ENCODE measurements at places on chromosomes 6 and 20.
A peak's percentile ranks its signal among the peaks of the same experiment; 100 is the strongest.

DNA sequence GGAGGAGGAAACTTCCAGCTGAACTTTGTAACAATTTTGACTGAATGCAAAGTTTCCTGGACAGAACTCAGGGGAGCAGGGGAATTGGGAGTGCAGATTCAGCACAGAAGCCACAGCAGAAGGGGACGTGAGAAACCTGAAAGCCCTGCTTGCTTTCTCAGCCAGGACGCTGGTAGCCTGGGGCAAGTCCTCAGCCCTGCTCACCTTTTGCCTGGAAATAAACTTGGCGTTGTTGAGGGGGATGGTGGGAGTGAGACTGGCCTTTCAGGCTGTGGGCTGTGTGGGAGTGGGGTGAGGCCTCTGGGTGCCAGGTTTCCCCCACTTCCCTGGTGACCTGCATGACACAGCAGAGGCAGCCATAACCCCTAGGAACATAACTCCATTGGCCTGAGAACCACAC is 238.1 kb upstream of the HS3ST5 start:
- no peak for DNase-seq

- peak; percentile 63 for DNase-seq
Observed at GRCh38 chr6:155050311-155050710, 55.2 kb downstream of the TIAM2 start.

DNA sequence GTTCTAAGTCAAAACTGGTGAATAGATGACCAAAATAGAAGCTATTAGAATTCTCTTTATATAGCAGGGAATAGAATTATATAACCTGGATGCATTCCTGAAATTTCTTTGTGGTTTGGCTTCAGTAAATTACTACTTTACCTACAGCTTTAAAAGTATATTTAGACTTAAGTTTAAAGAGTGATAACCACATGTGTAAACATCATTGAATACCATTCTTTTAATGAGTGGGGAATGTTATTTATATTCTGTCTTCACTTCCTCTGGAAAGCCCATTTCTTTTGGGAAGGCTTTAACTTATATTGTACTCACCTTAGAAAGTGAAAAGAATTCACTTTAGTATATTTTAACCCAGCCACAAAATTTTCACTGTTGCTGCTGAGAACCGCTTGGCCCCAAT is 39.1 kb downstream of the PLEKHG1 start:
- DNase-seq: no peak

GRCh38 chr6:124669713-124670480 is 292.3 kb upstream of the RNF217 start:
- no peak for DNase-seq

DNA sequence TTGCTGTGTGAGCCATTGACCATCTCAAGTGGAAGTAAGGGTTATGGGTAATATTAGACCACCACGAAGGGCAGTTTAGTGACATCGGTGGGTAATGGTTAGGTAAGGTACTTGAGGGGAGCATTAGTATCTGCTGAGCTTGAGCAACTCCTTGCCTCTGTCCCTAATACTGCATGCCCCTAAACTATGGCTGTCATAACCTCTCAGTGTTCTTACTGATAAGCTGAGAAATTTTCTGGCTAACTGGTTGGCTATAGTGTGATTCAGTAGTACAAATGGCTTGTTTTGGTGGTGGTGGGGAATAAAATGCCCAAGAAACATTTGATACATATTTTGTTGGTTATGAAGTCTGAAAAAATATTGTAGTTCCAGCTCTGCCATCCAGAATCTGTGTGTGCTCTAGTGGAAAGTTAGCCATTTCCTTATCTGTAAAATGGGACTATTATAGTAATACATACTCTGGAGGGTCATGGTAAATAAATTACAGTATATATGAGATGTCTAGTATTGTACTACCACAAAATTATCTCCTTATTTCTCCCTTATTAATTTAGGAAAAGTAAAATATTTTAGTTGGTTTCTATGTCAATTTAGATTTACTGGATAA is 113.1 kb downstream of the NCOA3 start:
- DNase-seq: no peak

DNA sequence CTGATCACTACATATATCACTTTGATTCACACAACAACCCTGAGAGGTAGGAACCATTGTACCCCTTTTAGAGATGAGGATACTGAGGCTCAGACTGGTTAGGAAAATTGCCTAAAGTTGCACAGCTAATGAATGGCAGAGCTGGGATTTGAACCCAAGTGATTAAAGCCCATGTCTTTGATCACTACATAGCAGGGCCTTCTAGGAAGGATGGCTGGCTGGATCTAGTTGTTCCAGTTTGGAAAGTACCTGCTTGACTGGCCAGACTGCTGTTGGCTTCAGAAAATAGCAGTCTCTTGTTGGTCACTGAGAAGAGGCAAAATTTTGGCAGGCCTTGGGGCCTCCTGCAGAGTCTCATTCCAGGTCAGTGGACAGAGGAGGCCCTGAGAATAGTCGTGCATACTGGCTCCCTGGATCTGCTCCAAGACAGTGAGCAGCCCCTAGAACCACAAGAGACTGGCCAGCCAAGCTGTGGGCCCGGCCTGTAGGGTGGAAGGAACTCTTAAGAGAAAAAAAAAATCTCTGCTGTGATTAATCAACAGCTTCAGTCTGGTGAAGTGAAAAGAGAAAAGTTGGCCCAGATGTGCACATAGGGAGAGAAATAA is 17.5 kb downstream of the PPARD start:
- no peak for DNase-seq

DNA sequence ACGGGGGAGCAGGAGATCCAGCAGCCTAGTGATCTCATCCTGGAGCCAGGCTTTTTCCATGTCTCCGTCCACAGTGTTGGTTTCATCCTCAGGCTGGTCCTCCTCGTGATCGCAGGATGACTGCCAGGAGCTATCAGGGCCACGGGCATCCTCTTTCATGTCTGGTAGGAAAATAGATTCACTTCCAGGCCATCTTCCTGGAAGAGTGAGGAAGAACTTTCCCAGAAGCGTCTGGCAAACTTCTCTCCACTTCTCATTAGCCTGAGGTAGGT is 15.3 kb upstream of the SLC9A8 start:
- DNase-seq: no peak

DNA sequence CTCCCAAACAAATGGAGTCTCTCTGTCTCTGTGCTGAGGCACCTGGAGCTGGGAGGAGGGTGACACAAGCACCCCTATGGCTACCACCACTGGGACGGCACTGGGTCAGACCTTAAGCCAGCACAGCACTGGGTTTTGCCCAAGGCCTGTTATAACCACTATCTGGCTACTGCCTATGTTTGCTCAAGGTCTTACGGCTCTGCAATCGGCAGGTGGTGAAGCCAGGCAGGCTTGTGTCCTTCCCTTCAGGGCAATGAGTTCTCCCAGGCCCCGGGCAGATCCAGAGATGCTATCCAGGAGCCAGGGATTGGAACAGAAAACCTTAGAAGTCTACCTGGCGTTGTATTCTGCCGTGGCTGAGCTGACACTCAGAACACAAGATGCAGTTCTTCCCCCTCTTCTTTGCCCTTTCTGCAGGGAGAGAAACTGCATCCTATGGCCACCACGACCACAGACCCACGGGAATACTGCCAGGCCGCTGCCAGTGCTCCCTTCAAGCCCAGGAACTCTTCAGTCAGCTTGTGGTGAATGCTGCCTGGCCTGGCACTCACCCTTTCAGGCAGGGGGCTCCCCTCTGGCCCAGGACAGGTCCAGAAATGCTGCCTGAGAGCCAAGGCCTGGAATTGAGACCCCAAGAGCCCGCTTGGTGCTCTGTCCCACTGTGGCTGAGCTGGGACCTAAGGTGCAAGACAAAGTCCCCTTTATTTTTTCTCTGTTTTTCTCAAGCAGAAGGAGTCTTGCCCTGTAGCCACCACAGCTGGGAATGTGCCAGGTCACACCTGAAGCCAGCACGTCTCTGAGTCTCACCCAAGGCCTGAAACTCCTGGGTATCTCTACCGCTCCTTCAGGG is 67.0 kb upstream of the FRMD1 start:
- DNase-seq: no peak

DNA sequence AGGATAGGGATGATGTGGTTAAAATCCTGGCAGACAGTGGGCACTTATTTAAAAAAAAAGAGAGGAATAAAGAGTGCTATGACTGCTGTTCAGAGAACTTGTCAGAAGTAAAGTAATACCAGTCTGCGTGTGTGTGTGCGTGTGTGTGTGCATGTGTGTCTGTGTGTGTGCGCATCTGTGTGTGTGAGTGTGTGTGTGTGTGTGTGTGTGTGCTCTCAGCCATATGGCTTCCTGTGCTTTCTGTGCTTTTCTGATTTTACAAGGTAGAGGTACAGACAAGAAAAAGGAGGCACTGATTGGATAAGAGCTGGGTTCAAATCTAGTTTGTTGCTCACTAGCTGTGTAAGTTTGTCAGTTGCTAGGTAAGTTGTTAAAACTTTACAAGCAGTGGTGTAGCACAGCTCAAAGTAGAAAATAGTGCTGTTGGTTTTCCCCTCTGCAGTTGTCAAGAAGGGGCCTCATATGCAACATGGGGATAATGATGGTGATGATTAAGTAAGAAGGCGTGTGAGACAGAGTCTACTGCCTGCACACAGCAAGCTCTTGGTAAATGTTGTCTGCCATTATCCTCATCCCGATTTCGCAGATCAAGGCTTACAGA is 155.3 kb upstream of the ZNF217 start:
- no peak for DNase-seq

DNA sequence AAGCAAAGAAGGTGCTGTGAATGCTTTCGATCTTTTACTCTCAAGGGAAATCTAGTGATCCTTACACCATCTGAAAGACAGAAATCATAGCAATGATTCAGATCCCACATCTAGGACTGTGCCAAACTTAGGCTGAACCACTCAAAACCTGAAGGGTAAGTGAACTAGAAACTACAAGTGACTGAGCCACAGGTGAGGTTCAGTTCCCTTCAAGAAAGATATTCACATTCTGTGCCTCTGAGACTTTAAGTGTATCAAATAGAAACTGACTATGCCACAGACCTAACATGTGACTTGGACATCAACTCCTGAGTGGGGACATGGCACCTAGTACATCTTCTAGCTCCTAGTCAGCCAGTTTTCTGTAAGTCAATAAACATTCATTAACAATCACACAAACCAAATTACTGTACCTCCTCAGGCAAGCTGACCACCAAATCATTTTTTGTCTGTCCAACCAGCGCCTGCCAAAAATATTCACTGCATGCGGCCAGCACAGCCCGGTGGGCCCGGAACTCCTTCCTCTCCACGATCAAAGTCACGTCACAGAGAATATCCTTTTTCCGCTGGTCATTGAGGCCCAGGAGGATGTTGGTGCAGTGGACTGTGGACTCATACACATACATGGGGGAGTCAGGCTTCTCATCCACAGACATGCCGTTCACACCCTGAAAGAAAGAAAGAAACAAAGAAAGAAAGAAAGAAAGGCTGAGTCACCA is 114.1 kb downstream of the GJA10 start:
- DNase-seq: no peak

- no peak for DNase-seq
Observed at GRCh38 chr6:35049900-35050756, 91.0 kb downstream of the TCP11 start.

GRCh38 chr20:21342656-21343345 is 39.7 kb downstream of the XRN2 start:
- DNase-seq: no peak

- no peak for DNase-seq
Observed at GRCh38 chr20:35985806-35986205, 17.4 kb downstream of the CNBD2 start.

GRCh38 chr6:138970856-138971425 is 17.1 kb downstream of the REPS1 start:
- no peak for DNase-seq

DNA sequence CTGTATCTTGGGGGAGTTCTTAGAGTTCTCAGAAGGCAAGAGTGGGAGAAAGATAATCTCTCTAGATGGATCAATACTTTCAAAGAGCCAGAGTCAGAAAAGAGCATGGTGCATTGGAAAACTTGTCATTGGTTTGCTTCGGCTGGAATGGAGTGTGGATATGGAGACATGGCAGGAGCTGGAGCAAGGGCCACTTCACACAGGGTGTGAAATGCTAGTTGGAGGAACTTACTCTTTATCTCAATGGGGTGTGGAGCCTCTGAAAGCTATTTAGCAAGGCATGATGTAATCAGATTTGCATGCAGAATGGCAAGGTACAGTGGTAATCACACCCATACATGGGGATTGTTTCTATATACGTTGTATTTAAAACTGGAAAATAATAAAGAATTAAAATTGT is 31.5 kb upstream of the PAQR8 start:
- no peak for DNase-seq

- no peak for DNase-seq
Observed at GRCh38 chr6:33019372-33019771, 10.0 kb upstream of the HLA-DOA start.

DNA sequence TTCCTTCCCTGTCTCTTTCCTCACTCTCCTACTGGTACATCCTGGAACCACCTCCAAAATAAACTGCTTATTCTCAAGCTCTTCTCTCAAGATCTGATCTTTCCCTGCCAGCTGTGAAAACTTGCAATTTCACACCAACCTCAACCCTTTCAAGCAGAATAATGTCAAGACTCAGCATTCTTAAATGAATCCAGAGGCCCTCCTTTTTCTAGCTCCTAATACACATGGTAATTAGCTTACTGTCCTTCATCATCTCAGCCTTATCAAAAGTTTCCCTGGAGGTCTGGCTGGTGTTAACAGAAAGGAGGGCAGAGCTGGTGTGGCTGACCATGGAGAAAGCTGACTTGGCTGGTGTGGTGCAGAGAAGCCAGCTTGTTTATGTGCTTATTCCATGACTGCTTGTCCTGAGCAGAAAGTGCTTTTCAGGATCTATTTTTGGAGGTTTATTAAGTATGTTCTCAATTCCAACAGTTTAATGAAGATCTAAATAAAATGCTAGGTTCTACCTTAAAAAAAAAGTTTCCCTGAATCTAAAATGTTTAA is 50.5 kb downstream of the CFAP61 start:
- no peak for DNase-seq

DNA sequence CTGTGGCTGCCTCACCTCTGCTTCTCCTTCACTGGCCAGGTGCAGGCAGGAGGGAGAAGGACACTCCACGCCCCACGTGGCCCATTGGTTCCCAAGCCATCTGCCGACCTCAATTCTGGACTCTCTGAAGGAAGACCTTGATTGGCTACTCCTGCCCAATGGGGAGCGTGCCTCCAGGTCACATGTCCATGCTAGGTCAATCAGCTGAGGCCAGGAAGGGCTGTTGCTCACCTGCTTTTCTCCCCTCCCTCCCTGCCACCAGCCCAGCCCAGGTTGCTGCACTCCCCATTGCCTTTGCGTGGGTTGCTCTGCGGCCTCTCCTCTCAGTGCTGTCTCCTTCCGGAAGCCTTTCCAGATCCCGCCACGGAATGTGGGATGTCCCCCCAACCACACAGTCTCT is 21.9 kb upstream of the CDH4 start:
- no peak for DNase-seq

GRCh38 chr6:10373642-10374359 is 41.1 kb downstream of the TFAP2A start:
- DNase-seq: no peak

DNA sequence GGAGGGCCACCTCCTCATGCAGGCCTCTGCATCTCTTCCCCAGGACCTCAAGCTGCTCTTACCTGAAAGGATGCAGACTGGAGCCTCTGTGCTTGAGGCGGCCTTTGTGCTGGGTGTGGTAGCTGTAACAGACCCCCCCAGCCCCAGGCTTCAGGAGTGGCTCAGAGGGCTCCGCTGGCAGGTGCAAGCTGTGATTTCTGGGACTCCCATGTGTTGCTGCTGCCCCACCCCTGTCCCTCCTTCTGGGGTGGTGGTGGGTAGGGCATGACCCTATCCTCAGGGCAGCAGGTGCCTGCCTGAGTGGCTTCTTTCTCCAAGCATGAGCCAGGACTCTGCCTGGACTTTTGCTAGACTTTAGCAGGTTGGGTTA is 121.2 kb downstream of the SULF2 start:
- DNase-seq: no peak

Data from GM13977 (cell line).